ENCODE measurements at places on chromosomes 5 and 9. TPM values are rescaled to one million over a fixed set of nuclear protein-coding genes. Genes with fewer than 3 reads are reported as not detected.

The CAMK2A gene
- 13.2 TPM for total RNA-seq

The IFNK gene
- not detected for total RNA-seq

The ZBTB34 gene
- total RNA-seq: 3.7 TPM

The PDGFRB gene
- 31.2 TPM for total RNA-seq

The HTR1A gene
- total RNA-seq: not detected

The PLAC8L1 gene
- not detected for total RNA-seq

GRCh38 chr5:160451281-160451680 is 29.6 kb downstream of the PTTG1 start:
- DNase-seq: no peak

- DNase-seq: no peak
These were observed 287.2 kb downstream of the CD180 start for GRCh38 chr5:66909364-66909763.

- DNase-seq: no peak
These were observed 25.3 kb upstream of the RASGEF1C start for GRCh38 chr5:180234271-180234670.

DNA sequence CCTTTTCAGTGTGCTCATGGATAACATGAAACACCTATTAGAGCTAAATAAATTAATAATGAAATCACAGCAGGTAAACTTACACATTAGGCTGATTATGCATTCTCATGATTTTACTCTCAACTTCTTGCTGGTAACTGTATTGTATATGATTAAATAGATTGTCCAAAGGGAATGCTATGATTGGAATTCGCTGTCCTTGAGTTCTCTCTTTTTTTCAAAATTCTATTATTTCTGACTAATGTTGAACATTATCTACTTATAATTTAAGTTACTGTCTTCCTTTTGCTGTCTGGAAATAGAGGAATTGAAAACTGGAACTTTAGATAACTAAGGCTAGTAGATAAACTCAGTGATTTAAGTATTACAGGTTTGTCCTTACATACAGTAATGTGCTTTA is 13.1 kb downstream of the CENPH start:
- no peak for DNase-seq

GRCh38 chr9:96500696-96501632 is 51.0 kb downstream of the HABP4 start:
- DNase-seq: no peak

GRCh38 chr5:131277447-131277846 is 13.6 kb downstream of the CDC42SE2 start:
- no peak for DNase-seq

DNA sequence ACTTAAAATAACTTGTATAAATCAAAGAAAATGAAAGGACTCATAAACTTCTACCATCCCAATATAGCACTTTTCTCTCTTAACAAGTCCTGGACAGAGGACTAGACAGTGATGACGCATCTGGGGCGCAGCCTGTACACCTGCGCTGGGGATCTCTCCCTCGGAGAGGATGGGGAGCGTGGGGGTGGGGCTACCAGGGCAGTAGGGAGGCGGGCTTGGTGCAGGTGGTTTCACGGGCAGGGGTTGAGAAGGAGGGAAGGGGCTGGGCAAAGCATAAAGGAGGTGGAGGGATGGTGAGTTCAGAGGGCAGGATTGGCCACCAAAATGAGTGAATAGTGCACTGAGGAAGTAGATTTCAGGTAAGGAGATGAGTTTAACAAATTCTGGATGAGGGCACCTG is 41.1 kb downstream of the STC2 start:
- no peak for DNase-seq

GRCh38 chr5:172213126-172213525 is 19.2 kb downstream of the EFCAB9 start:
- no peak for DNase-seq

GRCh38 chr5:78483809-78484521 is 123.5 kb downstream of the SCAMP1 start:
- DNase-seq: no peak

Measured in heart left ventricle (tissue), 16 donors.